MCF 10A (cell line): ENCODE measurements at places on chromosomes 2 and 18. TPM values are rescaled to one million over a fixed set of nuclear protein-coding genes. Genes with fewer than 3 reads are reported as not detected.

- H3K27ac ChIP-seq, result no peak overlapping the region
- H3K4me3 ChIP-seq, result no peak overlapping the region
- no peaks in the 10 kb centered on the region for H3K27me3 ChIP-seq
- H3K36me3 ChIP-seq, result peaks cover 42% of the 10 kb centered on the region
- DNase-seq, result no peak
Observed at GRCh38 chr2:207108440-207108839, 57.3 kb downstream of the KLF7 start.

- H3K4me3 ChIP-seq, result no peak overlapping the region
- peak; percentile 84 for DNase-seq
- H3K27me3 ChIP-seq, result no peaks in the 10 kb centered on the region
- H3K36me3 ChIP-seq, result no peaks in the 10 kb centered on the region
- H3K4me1 ChIP-seq, result peaks cover 11% of the 10 kb centered on the region
Observed at GRCh38 chr2:122643725-122644329, 888.4 kb downstream of the TSN start.

- peak; percentile 4 for DNase-seq
- H3K4me3 ChIP-seq, result no peak overlapping the region
- no peaks in the 10 kb centered on the region for H3K27me3 ChIP-seq
- no peaks in the 10 kb centered on the region for H3K4me1 ChIP-seq
- no peak overlapping the region for H3K27ac ChIP-seq
- no peaks in the 10 kb centered on the region for H3K36me3 ChIP-seq
Observed at GRCh38 chr18:25553631-25554263, 201.8 kb upstream of the ZNF521 start.

The CHRND gene
- not detected in 2 replicates for total RNA-seq

- no peaks in the 10 kb centered on the region for H3K36me3 ChIP-seq
- no peak overlapping the region for H3K27ac ChIP-seq
- no peak overlapping the region for H3K4me3 ChIP-seq
- H3K27me3 ChIP-seq, result peaks cover 29% of the 10 kb centered on the region
- no peaks in the 10 kb centered on the region for H3K4me1 ChIP-seq
Observed at GRCh38 chr2:98293931-98294687, 52.1 kb upstream of the CNGA3 start.

DNA sequence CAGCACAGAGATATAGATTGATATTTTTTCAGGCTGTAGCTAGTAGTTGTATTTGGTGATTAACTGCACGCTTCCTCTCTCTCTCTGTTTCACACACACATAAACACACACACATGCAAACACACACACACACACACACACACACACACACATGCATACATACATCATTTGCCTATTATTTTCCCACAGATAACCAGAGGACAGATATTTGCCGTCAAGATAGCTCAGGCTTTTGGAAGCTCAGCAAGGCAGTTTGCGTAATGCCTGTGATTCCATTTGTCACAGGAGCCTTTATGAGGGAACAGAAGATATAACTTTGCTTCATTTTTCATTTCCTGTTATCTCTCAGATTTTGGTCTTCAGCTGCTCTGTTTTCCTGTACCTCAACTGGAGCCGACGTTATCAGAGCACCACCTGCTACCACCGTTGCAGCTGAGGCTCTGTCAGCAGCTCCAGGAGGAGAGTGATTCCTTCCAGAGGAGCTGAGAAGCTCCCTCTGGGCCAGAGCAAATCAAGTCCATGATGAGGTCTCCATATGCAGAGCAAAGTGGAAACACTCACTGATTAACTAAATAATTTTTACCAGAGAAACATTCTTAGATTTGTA is 341.9 kb upstream of the PIK3C3 start:
- no peak for DNase-seq
- no peaks in the 10 kb centered on the region for H3K36me3 ChIP-seq
- H3K27ac ChIP-seq, result no peak overlapping the region
- no peak overlapping the region for H3K4me3 ChIP-seq
- H3K4me1 ChIP-seq, result no peaks in the 10 kb centered on the region

DNA sequence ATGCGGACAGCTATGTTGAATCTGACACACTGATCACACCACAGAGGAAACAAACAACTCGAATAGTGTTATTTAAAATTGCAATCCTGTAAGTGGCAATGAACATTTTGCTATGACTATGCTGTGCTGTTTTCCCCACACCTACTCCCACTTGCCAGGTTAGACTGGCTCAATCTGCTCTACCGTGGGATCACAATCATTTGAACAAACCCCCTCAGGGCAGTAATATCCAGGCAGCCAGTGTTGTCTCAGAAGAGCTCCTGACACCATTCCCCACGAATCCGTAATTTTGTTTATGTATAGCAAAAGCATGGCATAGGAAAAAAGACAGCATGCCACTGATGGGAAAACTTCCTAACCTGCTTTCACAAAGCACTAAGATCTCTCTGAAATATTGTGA is 284.3 kb downstream of the ERBB4 start:
- H3K27me3 ChIP-seq, result peaks cover 81% of the 10 kb centered on the region
- no peak overlapping the region for H3K4me3 ChIP-seq
- H3K4me1 ChIP-seq, result no peaks in the 10 kb centered on the region
- no peak overlapping the region for H3K27ac ChIP-seq
- DNase-seq, result no peak
